SW480 (cell line): ENCODE measurements at places on chromosomes 4 and X.

DNA sequence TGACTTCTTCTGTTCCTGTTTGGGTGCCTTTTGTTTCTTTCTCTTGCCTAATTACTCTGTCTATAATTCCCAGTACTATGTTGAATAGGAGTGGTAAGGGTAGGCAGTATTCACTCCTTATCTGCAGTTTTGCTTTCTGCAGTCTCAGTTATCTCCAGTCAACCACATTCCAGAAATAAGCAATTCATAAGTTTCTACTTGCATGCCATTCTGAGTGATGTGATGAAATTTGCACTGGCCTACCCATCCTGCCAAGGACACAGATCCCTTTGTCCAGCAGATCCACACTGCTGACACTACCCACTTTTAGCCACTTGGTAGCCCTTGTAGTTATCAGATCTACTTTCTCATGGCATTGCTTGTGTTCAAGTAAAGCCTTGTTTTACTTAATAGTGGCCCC, 971.6 kb upstream of the INTU start:
- no peak for DNase-seq

DNA sequence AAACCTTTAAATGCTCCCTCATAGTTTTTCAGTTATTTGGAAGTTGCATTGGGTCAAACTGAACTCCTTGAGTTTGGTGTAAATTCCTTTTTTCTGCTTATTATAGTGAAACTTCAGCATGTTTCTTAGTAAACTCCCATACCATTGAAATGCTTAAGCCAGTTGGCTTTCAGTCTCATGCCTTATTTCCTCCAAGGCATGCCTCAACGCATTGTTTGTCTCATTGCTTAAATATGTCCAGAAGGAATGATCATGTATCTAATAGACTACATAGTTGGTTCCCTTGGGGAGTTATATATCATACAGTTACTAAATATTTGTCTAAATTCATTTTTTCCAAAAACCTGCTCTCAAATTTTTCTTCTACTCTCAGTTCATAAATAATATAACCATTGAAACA, 114.0 kb downstream of the STOX2 start:
- DNase-seq = no peak

DNA sequence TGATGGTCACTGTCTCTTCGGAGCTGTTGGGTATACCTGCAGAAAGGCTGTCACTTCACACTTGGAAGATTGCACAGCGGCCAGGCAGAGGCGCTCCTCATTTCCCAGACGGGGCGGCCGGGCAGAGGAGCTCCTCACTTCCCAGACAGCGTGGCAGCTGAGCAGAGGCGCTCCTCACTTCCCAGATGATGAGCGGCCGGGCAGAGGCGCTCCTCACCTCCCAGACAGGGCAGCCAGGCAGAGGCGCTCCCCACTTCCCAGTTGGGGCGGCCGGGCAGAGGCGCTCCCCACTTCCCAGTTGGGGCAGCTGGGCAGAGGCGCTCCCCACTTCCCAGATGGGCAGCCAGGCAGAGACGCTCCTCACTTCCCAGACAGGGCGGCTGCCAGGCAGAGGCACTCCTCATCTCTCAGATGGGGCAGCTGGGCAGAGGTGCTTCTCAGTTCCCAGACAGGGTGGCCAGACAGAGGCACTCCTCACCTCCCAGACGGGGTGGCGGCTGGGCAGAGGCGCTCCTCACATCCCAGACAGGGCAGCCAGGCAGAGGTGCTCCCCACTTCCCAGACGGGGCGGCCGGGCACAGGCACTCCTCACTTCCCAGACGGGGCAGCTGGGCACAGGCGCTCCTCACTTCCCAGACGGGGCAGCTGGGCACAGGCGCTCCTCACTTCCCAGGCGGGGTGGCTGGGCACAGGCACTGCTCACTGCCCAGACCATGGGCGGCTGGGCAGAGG, 18.8 kb downstream of the PABPC1L2B start:
- DNase-seq = no peak

DNA sequence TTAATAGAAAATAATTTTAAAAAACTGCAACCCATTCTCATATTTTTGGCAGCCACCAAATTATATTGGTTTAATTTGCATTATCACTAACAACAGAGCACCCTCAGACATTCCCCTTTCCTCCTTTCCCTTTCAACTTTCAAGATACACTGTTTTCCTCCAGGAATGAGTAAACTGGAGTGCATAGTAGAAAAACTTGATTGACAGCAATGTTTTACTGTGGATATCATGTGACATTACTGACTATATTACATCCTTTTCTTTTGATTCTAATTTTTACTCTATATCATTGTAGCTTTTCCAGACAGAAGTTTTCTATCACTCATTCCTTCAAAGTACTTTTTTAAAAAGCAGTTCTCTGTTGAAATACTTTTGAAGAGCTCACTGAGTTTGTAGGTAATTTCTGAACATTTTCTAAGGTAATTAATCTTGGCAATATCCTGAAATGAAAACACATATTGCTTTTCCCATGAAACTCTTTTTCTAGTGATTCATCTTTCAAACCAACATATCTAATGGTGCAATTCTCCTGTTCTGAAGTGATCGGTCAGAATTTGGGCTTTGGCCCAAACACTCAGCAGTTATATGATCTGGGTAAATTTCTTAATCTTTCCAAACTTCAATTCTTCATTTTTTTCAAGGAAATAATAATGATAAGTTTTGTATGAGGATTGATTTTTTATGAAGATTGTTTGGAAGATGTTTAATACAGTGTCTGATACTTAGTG, 920.4 kb upstream of the EPHA5 start:
- no peak for DNase-seq

- DNase-seq = no peak
These were observed 1.2 kb upstream of the TREX2 start for GRCh38 chrX:153446950-153447580.

DNA sequence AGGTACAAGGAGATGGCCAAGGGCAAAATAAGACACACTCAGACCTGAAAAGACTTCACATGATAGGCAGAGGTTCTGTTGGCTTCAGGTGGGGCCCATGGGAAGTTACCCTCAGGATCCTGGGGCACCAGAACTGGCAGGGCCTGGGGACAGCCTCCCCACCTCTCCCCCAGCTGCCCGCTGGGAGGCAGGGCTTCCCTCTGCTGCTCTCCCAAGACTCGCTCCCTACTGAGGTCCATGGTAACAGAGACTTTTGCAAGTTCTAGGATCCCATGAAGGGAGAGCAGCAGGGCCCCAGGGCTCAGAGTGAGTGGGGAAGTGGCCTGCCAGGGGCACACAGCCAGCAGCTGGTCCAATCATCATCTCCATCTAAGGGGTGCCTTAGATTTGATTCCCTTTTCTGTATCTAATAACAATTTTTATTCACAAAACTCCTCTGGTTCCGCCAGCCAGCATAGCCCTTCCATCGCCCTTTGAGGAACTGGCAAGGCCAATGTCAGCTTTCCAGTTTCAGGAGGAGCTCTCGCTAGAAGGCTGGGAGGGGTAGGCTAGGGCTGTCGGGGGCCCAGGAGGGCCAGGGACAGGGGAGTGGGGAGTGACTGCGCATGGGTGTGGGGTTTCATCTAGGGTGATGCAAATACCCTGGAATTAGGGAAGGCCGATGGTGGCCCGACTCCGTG, 78.2 kb downstream of the SLC2A9 start:
- no peak for DNase-seq

DNA sequence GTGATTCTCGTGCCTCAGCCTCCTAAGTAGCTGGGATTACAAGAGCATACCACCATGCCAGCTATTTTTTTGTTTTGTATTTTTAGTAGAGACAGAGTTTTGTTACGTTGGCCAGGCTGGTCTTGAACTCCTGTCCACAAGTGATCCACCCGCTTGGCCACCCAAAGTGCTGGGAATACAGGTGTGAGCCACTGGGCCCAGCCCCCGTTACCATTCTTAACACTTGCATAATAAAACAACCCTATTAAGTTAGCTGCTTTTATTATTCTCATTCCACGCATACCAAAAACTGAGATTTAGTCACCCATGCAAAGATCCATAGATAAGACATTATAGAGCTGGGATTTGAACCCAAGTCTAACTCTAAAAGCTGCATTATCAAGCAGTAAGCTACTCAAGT, 6.0 kb upstream of the TEX13A start:
- DNase-seq = no peak

DNA sequence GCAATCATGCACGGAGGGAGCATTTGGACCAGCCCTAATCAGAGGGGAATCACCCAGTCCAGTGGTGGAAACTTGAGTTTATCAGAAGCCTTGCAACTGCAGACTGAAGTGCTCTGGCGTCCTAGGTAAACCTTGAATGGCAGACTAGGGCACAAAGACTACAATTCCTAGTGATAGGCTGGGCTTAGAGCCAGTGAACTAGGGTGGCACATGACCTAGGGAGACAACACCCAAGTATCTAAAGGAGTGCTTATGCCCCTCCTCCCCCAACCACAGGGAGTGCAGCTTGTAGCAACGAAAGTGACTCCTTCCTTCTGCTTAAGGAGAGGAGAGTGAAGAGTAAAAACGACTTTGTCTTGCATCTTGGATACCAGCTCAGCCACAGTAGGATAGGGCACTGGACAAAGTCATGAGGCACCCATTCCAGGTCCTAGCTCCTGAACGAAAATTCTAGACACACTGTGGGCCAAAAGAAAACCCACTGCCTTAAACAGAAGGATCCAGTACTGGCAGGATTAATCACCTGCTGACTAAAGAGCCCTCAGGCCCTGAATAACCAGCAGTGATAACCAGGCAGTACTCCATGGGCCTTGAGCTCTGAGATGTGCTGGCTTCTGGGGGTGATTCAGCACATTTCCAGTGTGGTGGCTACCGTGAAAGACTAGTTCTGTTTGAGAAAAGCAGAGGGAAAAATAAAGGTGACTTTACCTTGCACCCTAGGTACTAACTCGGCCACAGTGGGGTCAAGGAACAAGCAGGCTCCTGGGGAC, 58.7 kb upstream of the STARD8 start:
- DNase-seq = no peak

- DNase-seq = no peak
These were observed 137.7 kb downstream of the C4orf33 start for GRCh38 chr4:129233691-129234090.

GRCh38 chr4:120754590-120754989, 167.9 kb downstream of the PRDM5 start:
- no peak for DNase-seq

GRCh38 chr4:7872264-7872771, 67.3 kb downstream of the AFAP1 start:
- no peak for DNase-seq

DNA sequence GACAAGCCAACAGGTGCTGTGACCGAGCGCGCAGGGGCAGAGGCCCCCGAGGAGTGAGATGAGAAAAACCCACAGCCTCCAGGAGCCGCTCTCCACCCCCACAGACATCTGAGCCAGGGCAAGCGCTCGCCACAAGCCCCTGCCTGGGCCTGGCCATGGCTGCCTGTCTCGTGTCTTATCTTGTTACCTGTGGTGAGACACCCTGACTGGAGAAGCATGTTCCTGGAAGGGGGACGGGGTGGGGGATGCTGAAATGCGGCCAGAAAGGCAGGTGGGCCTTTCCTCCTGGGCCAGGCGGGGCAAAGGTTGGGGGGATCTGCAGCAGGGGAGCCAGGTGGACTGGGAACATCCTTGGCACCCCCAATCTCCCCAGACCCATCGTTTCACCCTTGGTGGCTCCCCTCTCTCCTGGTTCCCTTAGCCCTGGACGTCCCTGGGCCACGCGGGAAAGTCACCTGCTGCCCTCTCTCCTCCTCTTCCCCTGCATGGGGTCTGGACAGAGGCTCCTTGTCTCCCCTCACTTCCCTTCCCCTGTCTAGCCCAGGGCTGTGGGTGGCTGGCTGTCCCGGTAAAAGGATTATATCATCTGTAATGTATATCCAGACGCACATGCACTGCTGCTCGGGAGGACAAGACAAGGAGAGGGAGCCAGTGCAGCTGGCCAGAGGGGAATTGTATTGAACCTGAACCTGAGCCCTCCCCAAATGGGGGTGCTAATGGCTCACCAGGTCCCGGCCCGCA, 8.4 kb upstream of the DUSP9 start:
- no peak for DNase-seq
